ENCODE measurements at places on chromosomes 16 and 17.

DNA sequence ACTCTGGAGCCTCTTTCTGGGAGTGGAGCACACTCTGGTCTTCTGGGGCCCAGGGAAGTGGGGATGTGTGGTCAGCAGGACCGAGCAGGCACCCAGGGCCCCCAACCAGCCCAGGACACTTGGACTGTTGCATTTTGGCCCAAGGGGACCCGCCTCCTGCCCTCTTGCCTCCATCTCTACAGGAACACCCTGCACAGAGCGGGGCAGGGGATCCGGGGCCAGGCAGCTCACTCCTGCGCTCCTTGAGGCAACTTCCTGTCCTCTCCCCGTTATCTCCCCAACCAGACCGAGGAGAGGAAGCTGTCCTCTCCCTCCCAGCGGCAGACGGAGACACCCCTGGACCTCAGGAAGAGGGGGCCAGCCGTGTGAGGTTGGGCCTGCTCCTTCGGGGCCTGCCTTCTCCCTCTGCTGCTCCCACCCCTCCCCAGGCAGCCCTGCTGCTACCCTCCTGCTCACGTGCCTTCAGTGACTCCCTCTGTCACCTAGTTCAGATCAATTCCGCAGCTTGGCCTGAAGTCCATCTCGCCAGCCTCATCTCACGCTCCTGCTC lies 10.0 kb upstream of the ATP2A3 start:
- no peak for DNase-seq

- no peak for DNase-seq
These were observed 50.5 kb downstream of the CACNG5 start for GRCh38 chr17:66885417-66885816.

GRCh38 chr16:89335803-89336485 lies 118.4 kb downstream of the ZNF778 start:
- no peak for DNase-seq

DNA sequence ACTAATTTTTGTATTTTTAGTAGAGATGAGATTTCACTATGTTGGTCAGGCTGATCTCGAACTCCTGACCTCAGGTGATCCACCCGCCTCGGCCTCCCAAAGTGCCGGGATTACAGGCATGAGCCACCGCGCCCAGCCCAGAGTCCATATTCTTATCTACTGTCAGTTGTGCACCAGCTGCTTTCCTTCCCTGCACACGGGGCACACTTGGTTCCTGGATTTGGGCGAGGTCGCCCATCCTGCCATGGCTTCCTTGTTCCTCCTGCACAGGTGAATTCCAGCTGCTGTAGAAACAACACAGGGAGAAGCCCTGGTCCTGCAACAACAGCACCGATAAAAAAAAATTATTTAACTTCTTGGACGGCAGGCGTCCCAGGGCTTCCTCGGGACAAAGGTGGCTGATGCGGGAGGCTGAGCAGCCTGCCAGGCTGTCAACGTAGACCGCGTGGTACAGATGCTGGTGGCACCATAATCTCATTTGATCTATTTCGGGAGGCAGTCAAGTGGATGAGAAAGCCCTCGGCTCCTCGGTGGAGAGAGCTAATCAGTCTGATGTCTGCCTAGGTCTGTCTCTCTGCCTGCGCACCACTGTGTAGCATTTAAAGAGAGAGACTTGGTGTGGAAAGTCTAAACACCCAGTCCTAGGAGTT lies 19.1 kb downstream of the RGS9 start:
- DNase-seq, result no peak

GRCh38 chr17:48004983-48005382 lies 32.6 kb downstream of the COPZ2 start:
- no peak for DNase-seq

GRCh38 chr16:305916-306626 lies 23.1 kb downstream of the PDIA2 start:
- no peak for DNase-seq

DNA sequence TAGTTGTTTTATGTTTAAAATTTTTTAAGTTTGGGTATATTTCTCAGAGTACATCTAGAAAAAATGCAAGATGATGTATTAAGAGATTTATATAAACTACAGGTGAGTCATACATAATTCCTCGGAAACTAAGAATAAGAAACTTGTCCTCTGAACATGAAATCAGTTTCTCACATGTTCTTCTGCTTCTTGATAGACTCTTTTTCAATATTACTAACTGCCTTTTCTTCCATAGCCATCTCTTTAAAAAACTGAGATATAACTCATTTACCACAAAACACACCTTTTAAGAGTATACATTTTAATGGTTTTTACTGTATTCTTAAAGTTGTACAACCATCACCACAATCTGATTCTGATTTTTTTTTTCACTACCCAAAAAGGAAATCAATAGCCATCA lies 238.4 kb upstream of the AXIN2 start:
- no peak for DNase-seq

GRCh38 chr17:77890771-77891170 lies 67.7 kb upstream of the TNRC6C start:
- no peak for DNase-seq

DNA sequence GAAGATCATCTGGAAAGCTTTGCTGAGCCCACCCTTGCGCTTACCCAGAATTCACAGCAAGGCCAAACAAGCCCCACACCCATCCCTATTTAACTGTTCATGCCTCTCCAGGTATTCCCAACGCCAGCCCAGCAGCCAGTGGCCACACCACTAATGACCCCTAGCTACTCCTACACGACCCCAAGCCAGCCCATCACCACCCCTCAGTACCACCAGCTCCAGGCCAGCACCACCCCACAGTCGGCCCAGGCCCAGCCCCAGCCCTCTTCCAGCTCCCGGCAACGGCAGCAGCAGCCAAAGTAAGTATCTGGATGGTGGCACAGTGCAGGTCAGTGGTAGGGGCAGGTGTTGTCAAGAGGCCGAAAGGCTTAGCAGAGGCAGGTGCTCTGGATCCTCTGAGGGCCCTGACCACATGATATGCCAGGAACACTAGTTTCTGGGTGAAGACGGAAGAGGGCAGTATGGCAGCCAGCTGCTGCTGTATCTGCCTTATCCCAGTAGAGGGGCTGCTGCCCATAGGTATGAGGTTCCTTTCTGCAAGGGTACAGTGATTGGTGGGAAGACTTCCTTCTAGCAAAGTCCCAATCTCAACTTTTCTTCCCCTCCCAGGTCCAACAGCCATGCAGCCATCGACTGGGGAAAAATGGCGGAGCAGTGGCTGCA lies 10.7 kb downstream of the PROCA1 start:
- no peak for DNase-seq

GRCh38 chr16:8727131-8727806 lies 52.9 kb downstream of the ABAT start:
- DNase-seq, result no peak

DNA sequence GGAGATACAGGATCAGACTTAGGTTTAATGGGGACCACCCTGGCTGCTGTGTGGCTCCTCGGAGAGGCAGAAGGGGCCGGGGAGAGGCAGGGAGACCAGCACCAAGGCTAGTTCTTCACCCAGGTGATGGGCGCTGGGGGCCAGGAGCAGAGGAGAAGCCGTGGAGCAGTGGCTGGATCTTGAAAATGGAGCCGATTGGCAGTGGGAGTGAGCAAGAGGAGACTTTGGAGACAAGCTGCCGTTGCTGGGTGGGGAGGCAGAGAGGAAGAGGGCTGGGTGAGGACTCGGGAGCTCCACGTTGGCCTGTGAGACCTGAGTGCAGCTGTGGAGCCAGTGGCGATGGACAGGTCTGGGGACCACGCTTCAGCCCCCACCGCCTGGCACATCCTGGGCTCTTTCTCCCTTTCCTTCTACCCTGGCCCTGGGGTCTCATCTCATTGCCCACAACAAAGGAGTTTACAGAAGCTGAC lies 9.0 kb downstream of the RAB11FIP4 start:
- no peak for DNase-seq

- DNase-seq, result no peak
These were observed 137.1 kb upstream of the ELAC2 start for GRCh38 chr17:13154930-13155329.

- DNase-seq, result no peak
These were observed 12.2 kb upstream of the DUS1L start for GRCh38 chr17:82077617-82078358.

- no peak for DNase-seq
These were observed 23.6 kb downstream of the METTL22 start for GRCh38 chr16:8645141-8645521.

GRCh38 chr17:66514227-66514806 lies 211.9 kb downstream of the PRKCA start:
- no peak for DNase-seq

- no peak for DNase-seq
These were observed 48.7 kb downstream of the DNAH17 start for GRCh38 chr17:78528541-78528940.

- no peak for DNase-seq
These were observed 38.9 kb downstream of the UBN1 start for GRCh38 chr16:4886151-4886550.

DNA sequence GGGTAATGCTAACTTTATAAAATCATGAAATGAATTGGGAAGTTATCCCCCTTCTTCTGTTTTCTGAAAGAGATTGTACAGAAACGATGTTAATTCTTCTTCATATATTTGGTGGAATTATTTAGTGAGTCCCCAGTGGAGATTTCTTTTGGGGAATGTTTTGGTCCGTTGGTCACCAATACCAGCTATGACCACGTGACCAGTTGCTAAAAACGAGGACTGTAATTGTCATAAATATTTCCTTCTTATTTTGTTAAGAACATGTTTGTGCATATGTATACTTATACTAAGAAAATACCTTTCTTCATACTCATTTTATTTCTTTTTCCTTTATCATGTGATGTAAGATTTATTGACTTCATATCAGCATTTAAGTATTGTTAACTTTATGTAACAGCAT lies 10.3 kb upstream of the DYNLRB2 start:
- DNase-seq, result no peak
